Cerebellar nuclear complex (tissue), 1 donor: ENCODE measurements at places on chromosomes 2 and 18.

DNA sequence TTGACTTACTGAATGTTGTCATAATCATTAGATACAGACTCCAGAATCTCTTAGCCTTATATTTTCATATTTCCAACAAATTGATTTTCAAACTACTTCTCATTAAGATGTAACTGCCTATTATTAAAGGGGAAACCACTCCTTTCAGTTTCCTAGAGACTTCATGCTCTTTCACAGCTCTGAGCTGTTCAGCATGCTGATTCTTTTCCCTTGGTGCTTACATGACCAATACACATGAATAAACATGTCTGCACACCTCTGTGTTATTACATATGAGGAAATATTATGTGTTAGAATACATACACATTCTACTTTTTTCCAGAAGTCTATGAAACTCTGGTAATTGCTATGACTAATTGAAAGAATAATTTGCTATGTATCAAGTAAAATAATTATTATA lies 200.0 kb downstream of the LRP1B start:
- DNase-seq = no peak

- no peak for DNase-seq
Observed at GRCh38 chr18:56224669-56225561, 413.5 kb downstream of the TXNL1 start.

- DNase-seq = no peak
Observed at GRCh38 chr2:179675435-179675834, 186.0 kb downstream of the ZNF385B start.

GRCh38 chr2:96767135-96767871 lies 6.6 kb downstream of the CNNM4 start:
- DNase-seq = no peak

GRCh38 chr2:50885948-50886347 lies 146.0 kb downstream of the NRXN1 start:
- no peak for DNase-seq
